AG08395 (cell line): ENCODE measurements at places on chromosomes 3 and 15.

DNA sequence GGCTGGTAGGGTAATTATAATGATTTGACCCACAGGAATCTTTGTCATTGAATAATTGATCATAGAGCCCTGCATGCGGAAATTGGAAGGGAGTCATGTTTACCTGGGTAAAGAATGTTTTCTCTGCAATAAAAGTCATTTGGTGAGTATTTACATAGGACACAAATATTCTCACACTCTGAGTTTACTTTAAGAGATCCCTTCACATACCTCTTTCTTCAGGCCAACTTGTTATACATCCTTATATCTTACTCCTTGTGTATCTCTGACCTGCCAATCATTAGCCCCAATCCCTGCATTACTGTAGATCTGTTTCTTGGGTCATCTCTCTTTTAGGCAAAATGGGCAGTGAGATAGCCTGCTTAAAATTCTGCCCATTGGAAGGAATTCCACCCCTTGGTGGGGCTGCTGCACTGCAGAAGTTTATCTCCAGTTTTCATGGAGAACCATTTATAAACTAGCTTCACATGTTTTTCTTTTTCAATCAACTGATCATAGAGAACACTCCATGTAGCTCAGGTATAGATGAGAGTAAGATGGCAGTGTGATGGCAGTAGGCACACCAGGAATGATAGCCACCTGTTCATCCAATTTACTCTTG, 46.2 kb downstream of the ILDR1 start:
- DNase-seq: no peak

- no peak for DNase-seq
These were observed 516.6 kb downstream of the CADM2 start for GRCh38 chr3:85475346-85475745.

GRCh38 chr15:92411256-92411655, 17.6 kb downstream of the ST8SIA2 start:
- DNase-seq: no peak

DNA sequence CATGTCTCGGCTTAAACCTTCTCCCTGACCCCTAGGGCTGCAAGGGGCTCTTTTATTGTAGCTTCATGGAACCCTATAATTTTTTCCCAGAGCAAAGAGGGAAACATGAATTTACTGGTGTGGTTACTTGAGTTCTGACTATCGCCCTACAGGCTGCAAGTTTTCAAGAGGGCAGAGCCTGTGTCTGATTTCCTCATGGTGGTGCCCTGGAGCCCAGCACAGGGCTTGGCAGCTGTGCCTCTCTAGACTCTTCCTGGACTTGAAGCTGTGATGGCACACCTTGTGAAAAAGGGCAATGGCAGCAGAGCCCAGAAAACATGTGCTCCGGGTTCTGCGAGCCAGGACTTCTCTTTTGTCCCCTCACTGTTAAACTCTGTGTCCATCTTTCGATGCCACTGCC, 34.2 kb upstream of the TF start:
- no peak for DNase-seq

DNA sequence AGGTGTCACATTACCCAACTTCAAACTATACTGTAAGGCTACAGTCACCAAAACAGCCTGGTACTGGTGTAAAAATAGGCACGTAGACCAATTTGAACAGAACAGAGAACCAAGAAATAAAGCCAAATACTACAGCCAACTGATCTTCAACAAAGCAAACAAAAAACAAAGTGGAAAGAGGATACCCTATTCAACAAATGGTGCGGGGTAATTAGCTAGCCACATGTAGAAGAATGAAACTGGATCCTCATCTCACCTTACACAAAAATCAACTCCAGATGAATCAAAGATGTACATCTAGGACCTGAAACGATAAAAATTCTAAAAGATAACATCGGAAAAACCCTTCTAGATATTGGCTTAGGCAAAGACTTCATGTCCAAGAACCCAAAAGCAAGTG, 13.1 kb downstream of the PEAK1 start:
- DNase-seq: no peak

GRCh38 chr3:49470714-49471420, 800 bp downstream of the DAG1 start:
- no peak for DNase-seq

DNA sequence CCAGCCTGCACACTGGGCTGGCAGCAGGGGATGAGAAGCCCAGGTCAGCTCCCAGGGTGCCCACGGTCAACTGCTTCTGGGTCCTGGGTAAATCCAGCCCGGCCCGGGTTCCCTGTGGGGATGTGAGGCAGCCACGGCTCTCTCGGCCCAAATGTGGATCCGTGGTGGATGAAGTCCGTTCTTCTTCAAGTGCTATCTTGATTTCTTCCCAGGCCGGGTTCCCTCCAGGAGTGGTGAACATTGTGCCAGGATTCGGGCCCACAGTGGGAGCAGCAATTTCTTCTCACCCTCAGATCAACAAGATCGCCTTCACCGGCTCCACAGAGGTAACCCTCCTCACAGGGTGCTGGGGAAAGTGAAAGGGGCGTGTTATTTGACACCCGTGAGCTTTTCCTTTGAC, 16.1 kb downstream of the ALDH1A3 start:
- DNase-seq: no peak

- DNase-seq: no peak
These were observed 31.7 kb downstream of the BCL2L10 start for GRCh38 chr15:52080706-52081392.

DNA sequence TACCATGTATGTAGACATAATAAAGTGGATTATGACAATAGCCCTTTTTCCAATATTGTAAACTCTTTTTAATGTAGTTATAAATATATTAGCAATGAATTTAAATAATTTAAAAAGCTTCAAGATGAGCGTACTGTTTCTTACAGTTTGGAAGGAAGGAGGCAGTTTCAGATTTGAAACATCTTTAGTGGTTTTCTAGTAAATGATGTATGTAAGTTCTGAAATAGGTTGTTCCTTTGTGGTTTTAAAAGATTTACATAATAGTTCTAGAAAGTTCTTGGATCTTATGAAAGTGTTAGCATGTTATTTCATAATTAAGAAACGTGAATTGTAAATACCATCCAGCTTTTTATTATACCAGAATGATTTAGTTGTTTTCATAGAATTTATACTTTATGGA, 16.0 kb downstream of the DNAJC19 start:
- no peak for DNase-seq

- no peak for DNase-seq
These were observed 482.1 kb downstream of the OCA2 start for GRCh38 chr15:27617013-27617412.

DNA sequence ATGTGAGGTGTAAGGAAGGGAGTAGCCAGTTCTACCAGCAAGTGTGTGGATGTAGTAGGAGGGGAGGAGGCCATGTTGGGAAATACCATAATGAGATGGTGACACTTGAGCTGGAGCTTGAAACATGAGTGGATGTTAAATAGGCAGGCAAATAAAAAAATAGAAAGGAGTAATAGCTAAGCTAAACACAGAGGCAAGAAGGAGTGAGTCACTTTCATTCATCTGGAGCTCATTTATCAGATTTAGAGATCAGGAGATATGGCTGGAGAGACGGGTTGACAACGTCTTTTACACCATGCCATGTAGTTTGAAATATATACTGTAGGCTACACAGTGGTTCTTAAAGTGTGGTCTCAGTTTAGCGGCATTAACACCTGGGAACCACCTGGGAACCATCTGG, 390.5 kb downstream of the DIPK2A start:
- peak; percentile 34 for DNase-seq

- DNase-seq: no peak
These were observed 58.1 kb downstream of the TM4SF4 start for GRCh38 chr3:149532489-149533180.

DNA sequence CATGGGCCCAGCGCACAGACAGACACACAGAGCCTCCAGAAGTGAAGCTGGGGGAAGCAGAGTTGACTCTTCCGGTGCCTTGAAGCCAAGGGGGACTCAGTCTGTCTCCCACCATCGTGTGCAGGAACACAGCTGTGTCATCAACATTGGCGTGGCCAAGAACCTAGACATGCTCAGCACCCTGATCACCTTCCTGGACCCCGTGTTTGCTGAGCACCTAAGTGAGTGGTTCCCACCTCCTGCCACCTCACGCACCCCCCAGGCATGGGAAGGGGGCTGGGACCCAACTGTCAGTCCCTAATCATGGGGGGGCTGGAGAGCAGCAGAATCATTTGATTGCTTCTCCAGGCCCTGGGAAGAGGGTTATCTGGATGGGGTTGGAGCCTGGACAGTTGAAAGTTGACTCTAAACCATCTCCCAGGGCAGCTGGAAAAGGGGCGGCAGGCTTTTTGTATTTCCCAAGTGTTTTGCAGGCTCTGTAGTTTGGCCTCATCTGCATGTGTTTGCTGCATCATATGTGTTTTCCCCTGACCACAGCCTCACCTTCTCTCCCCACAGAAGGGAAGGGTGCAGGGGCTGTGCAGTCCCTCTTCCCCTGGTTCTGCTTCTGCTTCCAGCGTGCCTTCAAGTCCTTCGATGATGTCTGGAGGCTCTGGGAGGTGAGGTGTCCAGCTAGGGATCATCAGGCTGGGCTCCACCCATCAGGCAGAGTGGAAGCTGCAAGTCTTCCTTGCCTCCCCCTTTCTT, 12.8 kb downstream of the TBC1D21 start:
- DNase-seq: no peak

- peak; percentile 81 for DNase-seq
These were observed 238.0 kb downstream of the SHOX2 start for GRCh38 chr3:157868196-157868595.

DNA sequence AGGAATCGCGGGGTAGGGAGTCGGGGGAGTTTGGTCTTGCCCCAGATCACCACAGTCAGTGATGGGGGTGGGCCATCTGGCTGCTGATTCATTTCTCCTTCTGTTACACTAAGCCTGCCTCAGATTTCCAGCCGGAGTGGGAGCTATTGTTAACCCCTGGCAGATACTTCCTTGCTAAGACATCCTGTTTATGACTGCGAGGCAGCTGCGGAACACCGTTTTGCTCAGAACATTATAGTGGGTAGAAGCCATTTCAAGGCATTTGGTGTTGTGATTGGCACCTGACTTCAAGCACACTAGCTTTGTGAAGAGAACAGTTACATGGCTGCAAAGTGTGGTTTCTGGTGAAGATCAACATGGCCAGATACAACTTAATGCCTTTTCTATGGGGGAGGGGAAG, 73.8 kb downstream of the FLNB start:
- DNase-seq: no peak

DNA sequence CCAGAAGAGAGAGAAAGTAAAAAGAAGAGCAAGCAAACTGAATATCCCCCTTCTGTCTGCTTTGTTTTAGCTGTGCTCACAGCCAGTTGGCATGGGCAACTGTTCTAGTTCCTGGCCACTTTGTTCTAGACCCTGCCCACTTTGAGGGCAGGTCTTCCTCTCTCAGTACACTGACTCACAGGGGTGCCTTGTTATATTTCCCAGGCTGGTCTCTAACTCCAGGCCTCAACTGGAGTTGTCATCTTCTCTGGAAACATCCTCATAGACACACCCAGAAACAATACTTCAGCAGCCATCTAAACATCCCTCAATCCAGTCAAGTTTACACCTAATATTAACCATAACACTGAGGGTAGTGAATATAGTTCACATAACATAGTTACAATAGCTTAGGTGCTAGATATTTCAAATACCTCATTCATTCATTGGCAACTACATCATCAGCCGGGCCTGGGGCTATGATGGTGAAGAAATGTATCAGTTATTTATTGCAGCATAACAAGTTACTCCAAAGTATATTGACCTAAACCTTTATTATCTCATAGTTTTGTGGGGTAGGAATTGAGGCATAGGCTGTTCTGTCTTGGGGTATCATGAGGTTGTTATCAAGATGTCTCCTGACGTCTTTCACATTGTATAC, 106.0 kb downstream of the UBE2E2 start:
- DNase-seq: no peak

GRCh38 chr3:45659661-45660566, 29.3 kb upstream of the SACM1L start:
- peak; percentile 73 for DNase-seq
